Lower lobe of right lung (tissue), 2 donors: ENCODE measurements at places on chromosomes 5 and 9. TPM values are rescaled to one million over a fixed set of nuclear protein-coding genes. Genes with fewer than 3 reads are reported as not detected.
A peak's percentile ranks its signal among the peaks of the same experiment; 100 is the strongest.

DNA sequence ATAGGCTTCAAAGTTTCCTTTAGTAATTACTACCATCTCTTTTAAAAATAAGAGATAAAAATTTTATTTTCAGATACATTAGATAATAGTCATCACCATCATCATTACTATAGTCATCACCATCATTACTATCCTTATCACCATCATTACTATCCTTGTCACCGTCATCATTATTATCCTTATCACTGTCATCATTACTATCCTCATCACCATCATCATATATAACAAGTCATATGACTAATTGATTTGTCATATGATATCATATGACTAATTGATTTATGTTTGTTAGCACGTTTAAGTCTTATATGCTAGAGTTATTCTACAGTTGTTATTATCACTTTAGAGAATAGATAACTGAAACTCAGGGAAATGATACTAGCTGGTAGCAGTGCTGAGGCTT, 382.1 kb upstream of the CDH18 start:
- no peaks in the 10 kb centered on the region for H3K4me1 ChIP-seq
- no peaks in the 10 kb centered on the region for H3K36me3 ChIP-seq
- no peaks in the 10 kb centered on the region for H3K27me3 ChIP-seq

DNA sequence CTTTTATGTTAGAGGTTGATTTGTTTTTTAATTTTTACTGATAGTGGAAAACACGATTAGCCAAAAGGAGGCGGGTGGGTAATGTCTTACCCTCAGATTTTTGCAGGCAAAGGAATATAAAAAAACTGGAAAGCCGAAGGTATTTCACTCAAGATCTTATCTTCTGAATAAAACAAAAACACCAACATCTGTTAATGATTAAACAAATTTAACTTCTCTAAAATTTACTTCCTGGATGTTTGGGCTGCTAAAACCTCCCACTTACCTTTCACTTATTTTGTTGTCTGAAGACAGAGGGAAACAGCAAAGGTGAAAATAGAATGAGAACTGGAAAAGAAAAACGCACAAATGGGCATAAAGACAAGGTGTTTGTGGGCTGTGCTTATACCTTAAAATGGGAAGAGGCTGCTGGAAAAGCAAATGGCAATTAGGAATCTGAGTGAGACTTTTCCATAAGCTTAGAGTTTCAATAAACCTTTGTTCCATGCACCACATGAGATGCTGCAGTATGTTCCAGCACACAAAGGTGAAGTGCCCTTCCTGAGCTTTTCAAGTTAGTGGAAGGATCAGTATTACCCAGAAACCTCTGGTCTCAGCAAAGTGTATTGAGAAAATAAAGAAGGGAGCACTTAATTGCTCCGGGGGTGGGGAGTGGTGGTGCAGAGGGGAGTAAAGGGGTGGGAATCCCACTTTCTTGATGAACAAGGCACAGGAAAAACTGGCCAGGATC, 298.3 kb downstream of the BNC2 start:
- no peaks in the 10 kb centered on the region for H3K36me3 ChIP-seq
- H3K4me3 ChIP-seq = no peak overlapping the region
- H3K27ac ChIP-seq = no peak overlapping the region
- DNase-seq = no peak
- H3K4me1 ChIP-seq = peaks cover 10% of the 10 kb centered on the region
- H3K27me3 ChIP-seq = no peaks in the 10 kb centered on the region

DNA sequence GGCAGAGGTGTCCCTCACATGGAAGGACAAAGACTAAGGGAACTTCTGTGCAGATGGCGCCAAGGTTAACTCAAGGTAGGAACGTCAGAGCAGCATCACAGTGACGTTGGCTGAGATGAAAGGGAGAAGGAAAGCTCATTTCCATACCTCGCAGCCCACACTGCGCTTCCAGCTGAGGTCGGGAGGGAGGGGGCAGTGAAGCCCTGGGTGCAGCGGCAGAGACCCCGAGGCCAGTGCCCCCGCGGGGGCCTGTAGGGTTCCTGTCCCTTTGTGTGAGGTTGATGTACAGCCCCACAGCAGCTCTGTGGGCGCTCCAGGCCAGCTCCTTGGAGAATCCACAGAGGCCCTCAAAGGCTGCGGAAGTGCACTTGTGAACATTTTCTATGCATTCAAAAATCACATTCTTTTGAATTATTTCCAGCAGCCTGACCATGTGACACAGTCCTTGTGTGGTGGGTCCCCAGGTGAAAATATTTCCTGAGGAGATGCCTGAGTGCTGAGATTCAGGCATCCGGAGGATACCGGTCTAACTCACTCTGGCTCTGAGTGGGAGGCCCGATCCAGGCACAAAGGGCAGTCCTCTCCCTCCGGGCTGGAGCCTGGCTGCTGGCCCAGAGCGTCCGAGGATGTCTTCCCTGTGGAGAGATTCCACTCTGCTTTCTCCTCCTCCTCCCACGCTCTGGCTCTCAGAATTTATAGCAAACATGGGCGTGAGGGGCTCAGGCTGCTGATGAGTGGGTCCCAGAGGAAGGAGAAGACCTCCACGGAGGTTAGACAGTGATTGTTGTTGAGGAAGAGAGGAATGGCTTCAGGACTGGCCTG, 150.7 kb downstream of the ICE1 start:
- H3K4me1 ChIP-seq = no peaks in the 10 kb centered on the region
- no peak overlapping the region for H3K4me3 ChIP-seq

DNA sequence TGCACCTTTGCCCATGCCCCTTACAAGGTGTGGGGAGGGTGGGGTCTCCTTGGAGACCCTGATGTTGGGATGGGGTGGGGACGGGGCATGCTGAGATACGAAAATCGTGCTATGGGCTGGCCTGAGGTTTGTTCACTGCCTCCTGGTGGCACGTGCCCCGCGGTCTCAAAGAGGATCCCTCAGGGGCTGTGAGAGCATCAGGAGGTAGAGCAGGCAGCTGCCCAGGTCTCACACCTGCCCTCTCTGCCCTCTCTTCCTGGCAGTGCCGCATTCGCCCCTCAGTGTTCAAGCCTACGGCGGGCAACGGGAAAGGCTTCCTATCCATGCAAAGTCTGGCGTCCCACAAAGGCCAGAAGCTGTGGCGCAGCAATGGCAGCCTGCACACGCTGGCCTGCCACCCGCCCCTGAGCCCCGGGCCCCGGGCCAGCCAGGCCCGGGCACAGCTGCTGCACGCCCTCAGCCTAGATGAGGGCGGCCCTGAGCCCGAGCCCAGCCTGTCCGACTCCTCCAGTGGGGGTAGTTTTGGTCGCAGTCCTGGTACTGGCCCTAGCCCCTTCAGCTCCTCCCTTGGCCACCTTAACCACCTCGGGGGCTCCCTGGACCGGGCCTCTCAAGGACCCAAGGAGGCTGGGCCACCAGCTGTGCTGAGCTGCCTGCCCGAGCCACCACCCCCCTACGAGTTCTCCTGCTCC, 6.7 kb downstream of the N4BP3 start:
- no peak overlapping the region for H3K4me3 ChIP-seq
- peaks cover 26% of the 10 kb centered on the region for H3K27me3 ChIP-seq
- no peak overlapping the region for H3K27ac ChIP-seq
- H3K4me1 ChIP-seq = peaks cover 34% of the 10 kb centered on the region

DNA sequence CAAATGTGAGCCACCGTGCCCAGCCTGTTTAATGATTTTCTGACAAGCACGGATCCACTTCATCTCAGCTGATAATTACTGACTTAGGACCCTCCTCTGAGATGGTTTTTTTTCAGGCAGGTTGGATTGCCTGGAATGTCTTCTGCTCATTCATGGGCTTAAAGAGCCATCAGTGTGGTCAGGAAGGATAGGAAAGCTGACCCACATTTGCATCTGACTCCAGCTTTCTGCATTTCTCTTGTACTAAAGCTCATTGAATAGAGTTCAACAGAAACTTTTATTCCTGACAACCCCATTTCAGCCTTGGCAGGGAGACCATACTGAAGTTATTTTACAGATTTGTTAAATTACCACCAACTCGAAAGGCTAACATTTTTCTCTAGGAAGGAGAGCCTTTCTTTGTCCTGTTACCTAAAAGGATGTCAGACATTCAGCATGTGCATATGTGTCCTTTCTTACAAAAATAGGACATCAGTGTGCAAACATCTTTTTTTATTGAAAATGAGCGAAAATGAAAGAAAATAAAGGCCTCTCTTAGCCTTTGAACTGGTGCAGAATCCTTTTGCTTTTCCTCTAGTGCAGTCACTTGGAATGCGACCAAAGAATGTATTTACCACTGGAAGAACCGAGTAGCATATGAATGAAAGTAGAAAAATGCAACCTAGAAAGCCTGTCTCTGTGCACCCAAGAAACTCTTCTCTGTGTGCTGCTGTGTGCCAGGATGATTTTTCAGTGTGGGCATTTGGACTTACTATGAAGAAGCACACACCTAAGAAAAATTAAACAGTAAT, 26.6 kb downstream of the ADCY2 start:
- DNase-seq = no peak
- no peak overlapping the region for H3K4me3 ChIP-seq
- H3K36me3 ChIP-seq = no peaks in the 10 kb centered on the region

- H3K4me3 ChIP-seq = no peak overlapping the region
- DNase-seq = no peak
- H3K27ac ChIP-seq = no peak overlapping the region
- no peaks in the 10 kb centered on the region for H3K27me3 ChIP-seq
- no peaks in the 10 kb centered on the region for H3K4me1 ChIP-seq
- H3K36me3 ChIP-seq = peaks cover 19% of the 10 kb centered on the region
These were observed 33.1 kb downstream of the APTX start for GRCh38 chr9:32968101-32969011.

GRCh38 chr9:128114326-128115186, 13.0 kb downstream of the PTGES2 start:
- peaks cover 10% of the 10 kb centered on the region for H3K4me1 ChIP-seq
- H3K27ac ChIP-seq = no peak overlapping the region
- H3K27me3 ChIP-seq = no peaks in the 10 kb centered on the region
- peaks cover 5% of the 10 kb centered on the region for H3K36me3 ChIP-seq

- H3K4me3 ChIP-seq = peak overlapping the region; percentile 84
- no peak for DNase-seq
- no peaks in the 10 kb centered on the region for H3K27me3 ChIP-seq
- peak overlapping the region; percentile 96 for H3K27ac ChIP-seq
These were observed 2.2 kb downstream of the CPEB4 start for GRCh38 chr5:173890195-173890991.

- no peak overlapping the region for H3K4me3 ChIP-seq
- no peak overlapping the region for H3K27ac ChIP-seq
- no peaks in the 10 kb centered on the region for H3K36me3 ChIP-seq
- no peak for DNase-seq
These were observed 3.9 kb upstream of the SPINK1 start for GRCh38 chr5:147835386-147835798.

Gene PLPPR1
- total RNA-seq = 5.4 TPM
